Activated naive CD4-positive, alpha-beta T cell (primary cell): ENCODE measurements at places on chromosomes 2 and 18.

GRCh38 chr2:27448381-27448780 is 6.2 kb downstream of the KRTCAP3 start:
- no peak for DNase-seq

DNA sequence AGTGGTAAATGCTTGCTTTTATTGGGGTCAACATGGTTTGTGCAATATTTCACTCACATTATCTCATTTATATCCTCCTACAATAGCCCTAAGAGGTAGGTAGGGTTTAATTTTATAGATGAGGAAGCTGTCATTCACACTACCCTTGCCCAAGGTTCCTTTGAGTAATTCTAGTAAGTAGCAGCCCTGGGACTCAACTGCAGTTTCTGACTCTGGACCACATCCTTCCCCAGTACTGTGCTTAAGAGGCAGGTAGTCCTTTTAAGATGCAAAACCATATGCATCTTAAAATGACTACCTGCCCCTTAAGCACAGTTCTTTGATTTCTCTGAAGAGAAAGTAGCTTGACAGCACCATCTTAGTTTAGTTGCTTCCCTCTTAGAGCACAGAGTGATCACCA is 15.7 kb upstream of the NT5C1B start:
- DNase-seq = no peak

DNA sequence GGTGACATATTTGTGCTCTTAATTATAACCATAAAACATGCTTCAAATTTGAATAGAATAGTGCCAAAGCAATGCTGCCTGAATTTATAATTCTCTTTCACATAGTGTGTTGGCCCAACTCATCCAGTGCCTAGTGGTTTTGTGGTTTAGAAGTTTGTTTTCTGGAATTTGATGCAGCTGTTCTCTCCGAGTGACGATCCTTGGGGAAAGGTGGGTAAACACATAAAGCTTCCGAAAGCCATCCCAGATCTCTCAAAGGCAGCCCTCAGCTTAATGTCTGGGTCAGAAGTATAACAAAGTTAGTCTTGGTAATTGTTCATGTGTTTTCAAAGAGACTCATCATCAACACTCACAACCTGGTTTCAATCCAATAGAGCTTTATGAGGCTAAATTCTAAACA is 235.6 kb upstream of the CDH2 start:
- DNase-seq = no peak

DNA sequence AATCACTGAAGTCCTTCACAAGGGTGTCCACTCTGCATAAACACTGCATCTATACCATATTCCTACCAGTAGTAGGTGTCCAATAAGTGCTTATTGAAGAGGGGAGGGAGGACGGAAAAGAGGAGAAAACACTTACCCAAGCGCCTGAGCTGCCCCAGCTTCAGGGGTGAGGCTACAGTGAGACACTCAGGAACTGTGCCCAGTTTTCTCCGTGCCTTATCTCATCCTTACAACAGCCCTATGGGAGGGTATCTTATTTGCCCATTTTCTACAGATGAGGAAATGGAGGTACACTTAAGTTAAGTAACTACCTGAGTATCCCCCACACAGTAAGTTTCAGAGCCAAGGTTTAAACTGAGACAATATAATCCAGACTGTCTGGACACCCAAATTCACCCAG is 41.5 kb downstream of the RNF152 start:
- DNase-seq = no peak

DNA sequence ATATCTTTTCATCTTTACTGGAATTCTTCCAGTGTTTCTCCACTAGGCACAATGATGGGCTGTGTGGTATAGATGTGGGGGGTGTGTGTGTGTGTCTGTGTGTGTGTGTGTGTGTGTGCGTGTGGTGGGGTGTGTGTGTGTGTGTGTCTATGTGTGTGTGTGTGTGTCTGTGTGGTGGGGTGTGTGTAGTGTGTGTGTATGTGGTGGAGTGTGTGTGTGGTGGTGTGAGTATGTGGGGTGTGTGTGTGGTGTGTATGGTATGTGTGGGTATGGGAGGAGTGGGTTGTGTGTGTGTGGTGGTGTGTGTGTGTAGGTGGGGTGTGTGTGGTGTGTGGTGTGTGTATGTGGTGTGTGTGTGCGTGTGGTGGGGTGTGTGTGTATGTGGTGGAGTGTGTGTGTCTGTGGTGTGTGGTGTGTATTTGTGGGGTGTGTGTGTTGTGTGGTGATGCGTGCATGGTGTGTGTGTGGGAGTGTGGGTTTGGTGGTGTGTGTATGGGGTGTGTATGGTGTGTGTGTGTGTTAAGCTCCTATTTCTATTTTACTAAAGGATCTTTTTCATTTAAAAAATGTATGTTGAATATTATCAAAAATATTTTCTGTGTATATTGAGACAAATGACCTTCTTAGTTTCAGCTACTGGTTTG is 84.2 kb downstream of the IRS1 start:
- no peak for DNase-seq

DNA sequence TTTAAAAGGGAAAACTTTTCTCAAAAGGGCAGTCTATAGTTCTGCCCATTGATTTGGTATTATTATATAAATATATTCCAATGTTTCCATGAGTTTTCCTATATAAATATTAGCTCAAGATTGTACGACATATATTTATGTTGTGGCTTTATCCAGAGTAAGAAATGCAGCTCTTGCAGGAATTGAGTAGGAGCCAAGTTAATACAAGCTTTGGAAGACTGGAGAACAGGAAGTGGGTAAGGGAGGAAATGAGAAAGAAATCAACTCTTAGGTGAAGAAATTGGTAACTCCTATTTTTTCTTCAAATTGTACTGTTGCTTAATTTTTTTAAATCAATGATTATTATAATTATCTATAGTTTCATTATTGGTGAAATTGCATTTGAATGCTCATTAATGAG is 105.4 kb upstream of the FAM117B start:
- DNase-seq = no peak

DNA sequence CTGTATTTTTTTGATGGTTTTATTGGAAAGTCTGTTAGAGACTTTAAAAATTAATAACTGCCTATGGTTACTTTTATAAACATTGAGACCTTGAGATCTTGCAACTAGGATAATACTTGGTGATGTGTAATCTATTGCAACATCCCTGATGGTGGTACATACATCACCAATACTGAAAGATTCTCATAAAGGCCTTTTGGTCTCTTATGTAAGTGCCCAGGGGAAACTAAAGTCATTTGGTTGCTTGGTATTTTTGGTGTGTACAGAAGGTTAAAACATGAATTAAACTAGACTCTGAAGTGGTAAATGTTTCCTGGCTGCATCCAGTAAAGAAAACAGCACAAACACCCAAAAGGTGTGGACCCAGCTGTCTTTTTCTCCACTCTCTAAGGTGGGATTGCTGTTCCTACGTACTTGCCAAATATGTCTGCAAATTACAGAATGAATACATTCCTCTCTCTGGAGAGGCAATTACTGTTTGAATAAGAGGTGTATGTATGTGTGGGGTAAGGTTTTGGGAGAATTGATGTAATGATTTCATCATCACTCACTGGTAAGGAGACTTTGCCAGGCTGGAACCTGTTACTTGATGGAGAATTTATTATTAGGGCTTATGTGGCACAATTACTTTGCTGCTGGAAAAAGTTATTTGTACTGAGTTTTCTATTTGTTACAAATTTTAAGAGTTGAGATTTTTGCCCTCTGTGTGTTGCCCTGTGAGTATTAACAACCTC is 3.6 kb downstream of the B3GNT2 start:
- DNase-seq = no peak

GRCh38 chr2:34379586-34379985 is 780.5 kb upstream of the FAM98A start:
- DNase-seq = no peak

GRCh38 chr18:70377857-70378701 is 89.2 kb downstream of the SOCS6 start:
- DNase-seq = no peak

- no peak for DNase-seq
Observed at GRCh38 chr2:239930378-239930777, 94.8 kb downstream of the NDUFA10 start.

DNA sequence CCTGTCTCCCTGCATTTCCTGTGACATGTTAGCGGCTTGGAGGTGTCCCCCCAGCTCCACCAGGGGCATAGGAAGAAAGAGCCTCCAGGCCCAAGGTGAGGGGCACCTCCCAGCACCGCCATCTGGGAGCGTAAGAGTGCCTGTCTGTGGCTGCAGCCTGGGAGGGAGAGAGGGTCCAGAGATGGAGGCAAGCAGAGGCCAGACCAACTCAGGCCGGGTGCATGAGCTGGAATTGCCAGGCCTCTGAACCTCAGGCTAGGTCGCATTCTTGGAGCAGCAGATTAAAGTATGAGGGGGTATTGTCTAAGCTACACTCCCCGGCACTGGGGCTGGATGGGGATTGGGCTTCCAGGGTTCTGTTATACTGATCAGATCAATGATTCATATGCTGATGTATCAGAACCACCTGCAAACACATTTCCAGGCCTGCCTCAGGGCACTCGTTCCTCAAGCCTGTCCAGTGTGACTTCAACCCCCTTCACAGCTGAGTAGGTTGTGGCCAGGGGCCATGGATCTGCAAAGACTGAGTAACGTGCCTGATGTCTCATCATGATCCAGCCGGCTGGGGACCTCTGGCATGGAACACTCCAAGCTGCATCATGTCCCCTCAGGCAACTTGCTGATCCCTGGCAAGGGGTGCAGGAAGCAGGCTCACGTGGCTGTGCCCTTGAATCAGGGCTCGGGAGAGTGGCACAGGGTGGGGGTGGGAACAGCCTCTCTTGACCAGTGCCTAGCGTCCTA is 73.2 kb downstream of the HS1BP3 start:
- no peak for DNase-seq
